ENCODE measurements at places on chromosomes 1 and 21. TPM values are rescaled to one million over a fixed set of nuclear protein-coding genes. Genes with fewer than 3 reads are reported as not detected.

Gene CD52
- not detected for total RNA-seq

Gene IVL
- total RNA-seq, result not detected

Gene SIPA1L2
- 7.1 TPM for total RNA-seq

Gene C1orf56
- total RNA-seq, result 0.72 TPM

Gene RGS16
- 0.16 TPM for total RNA-seq
